ENCODE measurements at places on chromosomes 4 and X.
A peak's percentile ranks its signal among the peaks of the same experiment; 100 is the strongest.

GRCh38 chr4:172573899-172574298, 594.7 kb upstream of the GALNT7 start:
- DNase-seq = no peak

DNA sequence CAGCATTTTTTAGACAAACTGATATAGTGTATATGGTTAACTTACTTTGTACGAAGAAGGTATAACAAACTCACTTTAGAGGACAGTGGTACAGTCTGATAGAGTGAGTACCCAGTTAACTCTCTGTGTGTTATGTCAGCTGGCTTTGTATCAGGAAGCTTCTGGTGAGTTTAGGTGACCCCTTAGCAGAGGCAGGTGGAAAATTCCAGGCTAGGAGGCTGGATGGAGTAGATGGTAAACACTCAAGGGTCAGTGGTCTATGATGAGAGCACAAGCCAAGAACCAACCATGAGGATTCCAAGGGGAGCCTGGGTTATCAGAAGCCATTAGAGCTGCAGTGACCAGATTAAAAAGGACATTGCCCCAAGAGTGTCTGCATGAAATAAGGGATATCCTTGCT, 227.3 kb upstream of the CENPE start:
- no peak for DNase-seq

DNA sequence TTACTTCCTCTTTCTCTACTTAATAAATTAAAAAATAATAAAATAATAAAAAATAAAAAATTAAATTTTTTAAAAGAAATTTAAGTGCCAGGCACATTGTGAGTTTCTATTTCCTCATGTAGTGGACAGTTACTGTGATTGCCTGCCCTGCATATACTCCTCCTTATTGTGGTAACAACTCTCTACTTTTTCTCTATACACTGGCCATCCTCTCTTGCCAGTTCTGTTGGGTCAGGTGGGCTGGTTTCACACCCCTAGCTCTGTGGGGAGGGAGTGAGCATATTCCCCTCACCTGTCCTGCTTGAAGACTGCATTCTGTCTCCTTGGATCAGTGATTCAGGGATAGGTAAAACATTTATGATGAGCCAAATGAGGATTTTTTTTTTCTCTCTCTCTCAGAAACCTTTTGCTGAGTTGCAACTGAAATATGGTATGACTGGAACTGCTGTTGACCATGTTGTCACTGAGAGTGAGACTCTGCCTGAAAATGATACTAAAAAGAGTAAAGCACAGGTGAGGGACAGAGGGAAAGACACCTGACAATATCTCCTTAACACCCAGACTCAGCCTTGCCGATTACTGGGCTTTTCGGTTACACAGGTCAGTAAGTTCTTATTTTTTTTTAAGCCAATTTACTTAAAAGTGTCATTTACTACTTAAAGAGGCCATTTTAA, 37.2 kb downstream of the CXXC4 start:
- no peak for DNase-seq

- DNase-seq = peak; percentile 49
Observed at GRCh38 chr4:164572877-164573279, 181.1 kb upstream of the SMIM31 start.

- no peak for DNase-seq
Observed at GRCh38 chr4:9758641-9759317, 22.7 kb upstream of the DRD5 start.

- DNase-seq = no peak
Observed at GRCh38 chrX:16491461-16491860, 158.5 kb upstream of the S100G start.

GRCh38 chrX:110341189-110342035, 17.2 kb upstream of the RTL9 start:
- DNase-seq = peak; percentile 72

DNA sequence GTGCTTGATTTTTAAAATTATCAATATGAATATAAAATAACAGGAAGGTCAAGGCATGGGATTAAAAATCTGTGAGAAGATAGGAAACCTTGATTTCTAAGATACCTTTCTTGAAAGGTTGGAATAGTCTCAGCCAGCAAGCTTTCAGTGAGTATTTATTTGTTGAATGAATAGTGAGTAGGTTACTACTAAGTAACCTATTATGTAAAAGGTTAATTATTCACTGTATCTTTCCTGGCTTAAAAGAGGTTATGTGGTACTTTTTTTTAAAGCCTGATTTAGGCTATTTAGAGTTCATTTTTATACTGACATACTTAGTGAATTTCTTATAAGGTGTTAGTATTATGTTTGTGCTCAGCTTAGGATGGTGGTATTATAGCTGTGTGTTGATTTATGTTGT, 123.5 kb downstream of the PTPN13 start:
- DNase-seq = no peak

DNA sequence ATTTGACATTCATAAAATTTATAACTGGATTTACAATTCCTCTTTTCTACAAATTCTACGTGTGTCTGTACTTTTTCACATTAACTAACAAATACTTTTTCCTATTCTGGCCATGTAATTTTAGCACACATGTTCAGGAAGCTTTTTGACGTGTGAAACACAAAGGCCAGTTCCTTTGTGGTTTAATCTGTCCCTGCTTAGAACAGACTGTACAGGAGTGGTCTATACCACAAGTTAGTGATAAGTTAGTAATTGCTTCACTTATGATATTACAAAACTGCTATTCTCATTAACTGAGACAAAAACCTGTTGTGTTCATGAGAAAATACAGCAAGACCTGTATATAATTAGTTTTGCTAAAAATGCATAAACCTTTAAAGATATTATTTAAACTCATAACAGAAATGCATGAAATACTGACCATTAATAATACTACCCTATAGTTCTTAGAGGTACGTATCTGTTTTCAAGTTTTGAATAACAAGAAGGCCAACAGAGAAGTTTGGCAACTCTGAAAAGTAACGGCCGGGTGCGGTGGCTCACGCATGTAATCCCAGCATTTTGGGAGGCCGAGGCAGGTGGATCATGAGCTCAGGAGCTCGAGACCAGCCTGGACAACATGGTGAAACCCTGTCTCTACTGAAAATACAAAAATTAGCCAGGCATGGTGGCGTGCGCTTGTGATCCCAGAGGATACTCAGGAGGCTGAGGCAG, 13.7 kb upstream of the AREG start:
- DNase-seq = peak; percentile 77

- DNase-seq = no peak
Observed at GRCh38 chr4:150368667-150369066, 213.3 kb upstream of the MAB21L2 start.

DNA sequence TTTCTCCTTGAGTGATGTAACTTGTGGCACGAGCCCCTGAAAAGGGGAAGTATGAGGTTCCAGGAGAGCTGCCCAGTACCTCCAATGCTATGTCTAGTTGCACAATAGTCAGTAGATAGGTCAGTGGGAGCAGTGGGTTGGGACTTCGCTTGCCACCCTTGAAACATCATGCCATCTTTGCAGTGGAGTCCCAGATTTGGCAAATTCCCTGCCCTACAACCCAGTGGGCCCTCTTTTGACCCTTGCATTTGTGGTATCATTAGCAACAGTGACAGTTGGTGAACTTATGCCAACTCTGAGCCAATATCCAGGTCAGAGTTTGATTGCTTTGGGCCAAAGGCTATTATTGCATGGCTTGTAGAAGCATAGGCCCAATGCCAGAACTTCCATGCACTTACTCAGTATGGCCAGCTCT, 12.3 kb downstream of the FHL1 start:
- no peak for DNase-seq

- DNase-seq = peak; percentile 29
Observed at GRCh38 chr4:162461952-162462351, 298.2 kb upstream of the FSTL5 start.

DNA sequence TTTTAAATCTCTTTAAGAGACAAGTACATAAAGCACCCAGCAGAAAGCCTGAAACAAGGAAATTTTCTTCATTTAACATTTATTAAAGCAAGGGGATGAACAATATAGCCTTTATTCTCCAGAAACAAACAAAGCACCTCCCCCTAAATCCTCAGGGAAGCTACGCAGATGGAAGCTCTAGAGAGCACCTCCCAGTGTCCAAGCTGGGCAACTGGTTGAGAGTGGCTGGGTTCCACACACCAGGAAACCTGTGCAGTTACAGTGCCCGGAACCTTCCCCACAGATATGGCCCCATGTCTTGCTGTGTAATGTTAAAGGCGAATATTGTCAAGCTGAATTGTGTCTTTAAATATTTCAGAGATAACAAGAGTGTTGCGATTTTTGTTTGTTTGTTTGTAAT, 8.9 kb upstream of the TRIML1 start:
- no peak for DNase-seq

All from astrocyte of the spinal cord (primary cell).